ENCODE measurements at places on chromosomes 5 and 9.

GRCh38 chr9:76462126-76462525 is 3.1 kb downstream of the GCNT1 start:
- DNase-seq: no peak

GRCh38 chr9:93259490-93260262 is 75.7 kb downstream of the WNK2 start:
- DNase-seq: no peak

- no peak for DNase-seq
Measured at GRCh38 chr5:168152660-168153059, 138.8 kb upstream of the WWC1 start.

DNA sequence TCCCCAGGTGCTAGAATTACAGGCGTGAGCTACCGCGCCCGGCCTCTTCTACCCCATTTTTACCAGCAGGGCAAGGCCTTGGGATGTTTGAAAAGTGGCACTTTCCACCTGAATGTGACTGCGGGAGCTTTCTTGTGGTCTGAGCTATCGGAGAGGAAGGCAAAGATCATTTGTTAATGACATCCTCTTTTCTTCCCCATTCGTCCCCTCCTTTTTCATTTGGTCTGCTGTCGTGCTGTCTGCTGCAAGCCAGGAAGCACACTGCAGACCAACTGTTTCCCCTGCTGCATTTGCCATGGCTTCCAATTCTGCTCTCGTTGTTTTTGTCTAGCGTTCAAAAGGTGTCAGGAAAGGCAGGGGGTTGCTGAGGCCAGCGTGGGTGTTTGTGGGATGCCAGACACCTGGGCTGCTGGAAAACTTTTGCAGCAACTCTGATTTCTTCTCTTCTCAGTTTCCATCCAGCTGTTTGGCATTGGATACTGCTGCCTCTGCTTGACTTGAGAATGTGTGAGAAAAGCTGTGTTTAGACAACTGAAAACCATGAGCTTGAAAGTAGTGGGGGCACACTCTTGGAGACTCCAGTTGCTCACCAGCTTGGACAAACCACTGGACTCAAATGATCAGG is 196.4 kb upstream of the MSX2 start:
- no peak for DNase-seq

GRCh38 chr5:39713250-39713916 is 288.6 kb upstream of the DAB2 start:
- no peak for DNase-seq

- no peak for DNase-seq
Measured at GRCh38 chr9:27391040-27391895, 94.3 kb upstream of the EQTN start.

- DNase-seq: no peak
Measured at GRCh38 chr5:132663771-132664695, 6.1 kb downstream of the IL13 start.

- no peak for DNase-seq
Measured at GRCh38 chr9:128894764-128895163, 12.8 kb downstream of the LRRC8A start.

Data from esophagus squamous epithelium (tissue), 5 donors.